ENCODE measurements at places on chromosomes 1 and 21.
A peak's percentile ranks its signal among the peaks of the same experiment; 100 is the strongest.

DNA sequence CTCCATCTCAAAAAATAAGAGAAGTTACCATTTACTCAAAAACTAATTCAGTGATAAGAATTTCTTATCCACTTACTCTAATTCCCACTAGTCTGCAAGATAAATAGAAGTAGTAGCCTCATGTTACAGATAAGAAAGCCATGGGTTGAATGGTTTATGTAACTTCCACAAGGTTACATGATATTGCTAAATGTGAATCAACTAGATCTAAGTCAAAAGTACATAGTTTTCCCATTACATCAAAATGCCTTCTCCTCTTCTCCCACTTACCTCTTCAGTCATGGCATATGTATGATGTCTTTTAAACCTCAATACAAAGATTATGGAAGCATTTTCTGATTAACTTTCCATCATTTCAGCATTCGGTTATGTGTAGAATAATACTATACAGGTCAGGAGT lies 108.5 kb downstream of the ASH1L start:
- DNase-seq = no peak

- DNase-seq = no peak
These were observed 3.3 kb downstream of the TMEM222 start for GRCh38 chr1:27325286-27325685.

- DNase-seq = no peak
These were observed 51.1 kb downstream of the CNN3 start for GRCh38 chr1:94875794-94876193.

DNA sequence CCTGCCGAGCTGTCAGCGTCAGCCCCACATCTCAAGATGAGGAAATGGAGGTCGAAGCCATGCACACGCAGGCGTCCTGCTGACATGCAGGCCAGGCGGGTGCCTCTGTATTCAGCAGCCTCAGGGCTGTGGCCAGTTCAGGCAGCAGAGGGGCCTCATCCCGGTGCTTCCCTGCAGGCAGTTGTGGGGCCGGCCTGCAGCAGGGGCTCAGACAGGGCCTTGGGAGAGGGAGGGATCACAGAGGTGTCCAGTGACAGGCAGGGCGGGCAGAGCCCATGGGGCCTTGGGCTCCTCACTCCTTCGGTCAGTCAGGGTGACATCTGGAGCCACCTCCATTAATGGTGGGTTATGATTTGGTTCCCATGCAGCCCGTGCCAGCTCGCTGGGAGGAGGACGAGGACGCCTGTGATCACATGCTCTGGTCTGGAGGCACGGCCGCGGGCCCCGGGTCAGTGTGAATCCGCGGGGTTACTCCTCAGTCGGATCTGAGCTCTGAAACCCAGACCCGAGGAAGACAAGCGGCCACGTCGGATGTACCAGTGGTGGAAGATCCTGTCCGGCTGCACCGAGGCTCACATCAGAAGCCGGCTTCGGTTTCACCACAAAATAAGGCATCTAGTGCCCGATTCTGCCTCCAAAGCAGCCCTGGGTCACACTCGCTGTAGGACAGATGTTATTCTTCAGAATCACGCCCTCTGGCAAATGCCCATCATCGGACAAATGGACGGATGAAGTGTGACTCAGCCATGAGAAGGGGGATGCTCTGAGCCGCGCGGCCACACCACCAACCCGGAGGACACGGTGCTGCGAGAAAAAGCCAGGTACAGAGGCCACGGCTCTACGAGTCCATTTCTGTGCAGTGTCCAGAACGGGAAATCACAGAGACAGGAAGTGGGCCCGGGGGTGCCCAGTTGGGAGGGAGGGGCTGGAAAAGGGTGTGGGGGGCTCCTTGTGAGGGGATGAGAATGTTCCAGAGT lies 33.4 kb downstream of the KRTAP10-1 start:
- no peak for DNase-seq

GRCh38 chr1:77347646-77348045 lies 65.8 kb downstream of the AK5 start:
- no peak for DNase-seq

DNA sequence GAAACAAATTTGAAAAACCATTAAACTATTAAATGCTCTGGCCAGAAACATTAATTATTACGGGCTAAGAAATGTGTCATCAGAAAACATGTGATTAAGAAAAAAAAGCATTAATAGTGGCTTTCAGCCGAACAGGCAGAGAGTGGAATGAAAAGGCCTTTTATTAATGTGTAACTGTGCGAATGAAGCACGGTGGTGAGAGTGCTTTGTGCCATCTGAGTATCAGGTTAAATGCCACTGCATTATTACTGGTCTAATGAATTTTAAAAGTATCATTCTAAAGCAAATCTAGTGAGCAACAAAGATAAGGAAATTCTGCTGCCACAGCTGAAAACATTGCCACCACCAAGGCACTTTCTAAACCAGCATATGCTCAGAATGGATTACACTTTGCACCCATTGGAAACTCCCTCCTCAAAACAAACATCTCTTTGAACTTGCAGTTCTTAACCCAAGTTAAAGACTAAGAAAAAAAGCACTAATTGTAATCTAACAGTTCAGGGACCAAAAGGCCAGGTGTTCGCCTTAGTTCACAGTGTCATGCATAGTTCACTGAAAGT lies 30.0 kb upstream of the SSX2IP start:
- no peak for DNase-seq

DNA sequence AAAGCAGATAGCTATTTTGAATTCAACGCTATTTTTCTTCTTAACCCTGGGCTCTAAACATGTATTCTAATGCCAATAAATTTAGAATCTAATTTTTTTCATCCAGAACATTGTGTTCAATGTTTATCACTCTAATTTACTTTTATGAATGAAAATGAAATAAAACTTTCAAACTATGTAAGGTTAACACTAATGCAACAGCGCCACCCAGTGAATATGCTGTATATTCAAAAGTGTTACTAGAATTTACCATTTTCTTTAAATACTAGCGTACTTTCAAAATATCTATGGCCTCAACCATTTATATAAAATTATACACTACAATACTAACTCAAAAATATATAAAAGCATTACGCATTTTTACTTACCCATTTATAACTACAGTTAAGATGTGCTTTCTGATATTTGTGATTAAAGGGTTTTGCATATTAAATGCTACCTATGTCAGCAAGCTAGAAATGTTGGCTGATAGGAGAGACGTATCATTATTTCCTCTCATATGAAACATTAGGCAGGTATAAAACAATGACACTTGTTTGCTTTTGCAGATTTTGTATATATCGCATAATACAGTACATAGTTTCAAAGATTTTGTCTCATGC lies 5.9 kb upstream of the NUF2 start:
- DNase-seq = peak; percentile 65

DNA sequence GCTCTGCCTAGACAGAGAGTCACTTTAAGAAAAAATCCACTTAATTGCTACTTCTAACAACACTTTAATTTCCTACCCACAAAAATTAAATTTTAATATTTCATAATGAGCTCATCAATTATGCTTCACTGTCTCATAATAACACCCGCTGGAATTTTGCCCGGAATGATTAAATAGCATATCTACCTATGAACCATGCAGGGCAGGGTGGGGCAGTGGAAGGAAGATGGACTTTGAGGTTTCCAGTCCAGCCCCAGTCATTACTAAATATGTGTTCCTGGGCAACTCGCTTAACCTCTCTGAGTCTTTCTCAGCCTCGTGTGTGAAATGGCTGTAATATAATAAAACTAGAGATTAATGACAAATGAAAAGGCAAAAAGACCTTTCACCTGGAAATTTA lies 32.8 kb upstream of the SLC45A1 start:
- DNase-seq = no peak

DNA sequence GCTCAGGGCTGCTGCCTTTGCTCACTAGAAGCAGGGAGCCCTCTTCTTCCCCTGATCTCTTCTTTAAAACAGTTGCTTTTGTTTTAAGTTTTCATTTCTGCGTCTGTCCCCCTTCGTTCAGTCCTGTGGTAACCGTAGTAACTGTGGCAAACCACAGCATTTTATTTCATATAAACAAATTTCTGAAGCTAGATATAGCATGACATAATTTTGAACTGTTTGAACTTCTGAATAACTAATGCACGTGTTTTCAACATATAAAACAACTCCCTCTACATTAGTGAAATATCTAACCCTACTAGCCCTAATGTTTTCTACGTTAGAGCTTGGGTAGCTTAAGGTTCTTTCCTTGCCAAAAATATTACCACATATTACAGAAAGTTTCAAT lies 104.6 kb downstream of the DISP1 start:
- DNase-seq = no peak

GRCh38 chr21:40060083-40060677 lies 192.9 kb downstream of the PCP4 start:
- DNase-seq = no peak

GRCh38 chr21:43012596-43012995 lies 38.2 kb downstream of the PKNOX1 start:
- no peak for DNase-seq

GRCh38 chr1:14923727-14924452 lies 229.7 kb upstream of the TMEM51 start:
- DNase-seq = peak; percentile 74

DNA sequence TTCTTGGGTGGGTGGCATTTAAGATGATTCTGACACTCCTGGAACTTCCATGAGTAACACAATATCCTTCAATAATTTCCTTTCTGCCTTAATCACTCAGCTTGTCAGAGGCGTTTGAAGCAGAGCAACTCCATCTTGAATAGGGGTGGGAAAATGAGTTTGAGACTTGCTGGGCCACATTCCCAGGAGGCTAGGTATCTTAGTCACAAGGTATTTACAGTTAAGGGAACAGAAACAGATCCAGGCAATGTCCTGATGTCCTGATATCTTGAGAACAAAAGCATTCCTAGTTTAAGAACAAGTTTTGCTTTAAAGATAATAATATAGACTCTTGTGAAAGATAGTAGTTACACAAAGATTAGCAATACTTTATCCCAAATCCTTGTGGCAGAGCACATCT lies 76.6 kb upstream of the KIAA0040 start:
- DNase-seq = no peak
